Activated effector memory CD4-positive, alpha-beta T cell treated with anti-CD3 and anti-CD28 coated beads, Interleukin-2, amount 50 U/mL, for 16 hours (primary cell): ENCODE measurements at places on chromosomes 6 and 20.

DNA sequence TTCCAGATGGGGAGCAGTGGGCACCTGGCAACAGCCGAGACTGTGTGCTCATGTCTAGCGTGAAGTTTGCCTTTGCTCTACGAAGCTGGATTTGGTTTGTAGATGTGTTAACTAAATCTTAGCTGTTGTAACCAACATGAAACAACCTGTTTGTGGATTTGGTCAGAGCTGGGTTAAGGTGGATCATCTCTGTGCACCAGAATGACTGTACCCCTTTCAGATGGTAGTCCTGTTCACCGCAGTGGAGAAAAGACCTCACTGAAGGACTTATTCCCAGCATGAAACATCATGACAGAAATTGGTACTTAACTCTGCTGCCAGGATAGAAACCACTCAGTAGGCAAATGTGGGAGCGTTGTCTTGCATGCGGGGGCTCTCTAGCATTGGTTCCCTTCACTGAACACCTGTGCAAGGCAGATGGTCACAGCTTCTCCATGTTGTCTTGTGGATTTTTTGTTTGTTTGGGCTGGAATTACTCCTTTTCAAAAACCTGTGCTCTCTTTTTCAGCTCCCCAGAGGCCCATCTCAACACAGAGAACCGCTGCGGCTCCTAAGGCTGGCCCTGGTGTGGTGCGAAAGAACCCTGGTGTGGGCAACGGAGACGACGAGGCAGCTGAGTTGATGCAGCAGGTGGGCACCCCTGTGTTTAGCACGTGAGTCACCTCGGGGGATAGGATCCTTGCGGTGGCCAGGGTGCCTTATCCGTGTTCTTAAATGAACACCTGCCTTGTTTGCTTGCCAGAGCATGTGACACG lies 19.3 kb upstream of the EFCAB8 start:
- DNase-seq, result no peak

GRCh38 chr6:168415098-168415992 lies 25.6 kb upstream of the SMOC2 start:
- no peak for DNase-seq

- no peak for DNase-seq
Observed at GRCh38 chr6:30787954-30788353, 43.6 kb upstream of the IER3 start.

- DNase-seq, result no peak
Observed at GRCh38 chr20:55745840-55746239, 259.5 kb downstream of the CBLN4 start.

- DNase-seq, result no peak
Observed at GRCh38 chr6:168601111-168601510, 160.1 kb downstream of the SMOC2 start.

GRCh38 chr6:2978923-2979322 lies 7.6 kb upstream of the SERPINB6 start:
- DNase-seq, result no peak

DNA sequence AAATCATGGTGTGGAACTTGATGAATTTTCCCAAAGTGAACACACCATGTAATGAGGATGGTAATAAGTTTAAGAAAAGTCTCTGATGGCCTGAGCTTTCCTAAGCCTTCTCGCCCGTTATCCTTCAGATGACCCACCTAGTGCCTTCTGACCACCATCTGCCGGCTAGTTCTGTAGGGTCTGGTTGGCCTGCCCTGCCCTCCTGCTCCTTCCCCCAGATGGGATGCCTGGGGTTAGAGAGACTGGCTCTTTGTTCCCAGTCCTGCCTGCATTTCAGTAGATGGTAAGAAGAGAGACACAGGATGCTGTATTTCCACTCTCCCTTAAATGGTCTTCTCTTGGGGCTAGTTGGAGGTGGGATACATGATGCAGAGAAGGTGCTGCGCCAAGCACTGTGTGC lies 43.0 kb downstream of the TIAM2 start:
- DNase-seq, result no peak

GRCh38 chr6:4164456-4164855 lies 29.1 kb upstream of the ECI2 start:
- DNase-seq, result no peak

GRCh38 chr6:168598251-168599117 lies 157.5 kb downstream of the SMOC2 start:
- no peak for DNase-seq

DNA sequence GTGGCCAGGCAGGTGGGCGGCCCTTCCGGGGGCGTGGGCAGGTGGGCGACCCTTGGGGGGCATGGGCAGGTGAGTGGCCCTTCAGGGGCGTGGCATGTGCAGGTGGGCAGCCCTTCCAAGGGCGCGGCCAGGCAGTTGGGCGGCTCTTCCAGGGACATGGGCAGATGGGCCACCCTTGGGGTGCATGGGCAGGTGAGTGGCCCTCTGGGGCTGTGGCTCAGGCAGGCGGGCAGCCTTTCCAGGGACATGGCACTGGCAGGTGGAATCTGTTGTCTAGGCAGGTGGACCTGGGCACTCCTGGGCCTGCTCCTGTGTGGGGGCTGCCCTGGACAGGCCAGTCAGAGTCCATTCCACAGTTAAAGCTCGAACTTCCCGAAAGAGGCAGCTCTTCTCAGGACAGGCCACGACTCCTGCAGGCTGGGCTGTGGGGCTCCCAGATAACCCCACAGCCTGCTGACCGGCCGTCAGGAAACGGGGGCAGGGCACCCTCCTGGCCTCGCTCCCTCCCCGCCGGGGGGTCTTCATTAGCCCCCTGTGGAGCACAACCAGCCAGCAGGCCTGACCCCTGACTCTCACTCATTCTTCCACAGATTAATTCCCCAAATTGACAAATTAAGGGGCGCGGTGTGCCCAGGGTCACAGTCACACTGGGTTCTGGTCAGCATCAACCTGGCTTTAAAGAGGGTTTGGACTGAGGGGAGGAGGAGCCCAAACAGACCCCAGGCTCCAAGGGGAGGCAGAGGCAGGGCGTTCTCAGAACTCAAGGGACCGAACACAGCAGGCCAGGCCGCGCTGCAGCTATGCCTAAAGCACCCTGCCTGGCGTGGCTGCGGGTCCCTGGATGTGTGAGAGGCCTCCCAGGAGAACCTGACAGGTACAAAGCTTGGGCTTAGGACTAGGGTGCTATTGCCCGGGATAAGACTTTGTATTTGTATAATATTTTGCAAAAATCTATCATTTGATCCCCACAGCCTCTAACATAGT lies 130.0 kb downstream of the DLL1 start:
- no peak for DNase-seq

GRCh38 chr6:143528164-143528811 lies 16.8 kb upstream of the FUCA2 start:
- DNase-seq, result no peak

DNA sequence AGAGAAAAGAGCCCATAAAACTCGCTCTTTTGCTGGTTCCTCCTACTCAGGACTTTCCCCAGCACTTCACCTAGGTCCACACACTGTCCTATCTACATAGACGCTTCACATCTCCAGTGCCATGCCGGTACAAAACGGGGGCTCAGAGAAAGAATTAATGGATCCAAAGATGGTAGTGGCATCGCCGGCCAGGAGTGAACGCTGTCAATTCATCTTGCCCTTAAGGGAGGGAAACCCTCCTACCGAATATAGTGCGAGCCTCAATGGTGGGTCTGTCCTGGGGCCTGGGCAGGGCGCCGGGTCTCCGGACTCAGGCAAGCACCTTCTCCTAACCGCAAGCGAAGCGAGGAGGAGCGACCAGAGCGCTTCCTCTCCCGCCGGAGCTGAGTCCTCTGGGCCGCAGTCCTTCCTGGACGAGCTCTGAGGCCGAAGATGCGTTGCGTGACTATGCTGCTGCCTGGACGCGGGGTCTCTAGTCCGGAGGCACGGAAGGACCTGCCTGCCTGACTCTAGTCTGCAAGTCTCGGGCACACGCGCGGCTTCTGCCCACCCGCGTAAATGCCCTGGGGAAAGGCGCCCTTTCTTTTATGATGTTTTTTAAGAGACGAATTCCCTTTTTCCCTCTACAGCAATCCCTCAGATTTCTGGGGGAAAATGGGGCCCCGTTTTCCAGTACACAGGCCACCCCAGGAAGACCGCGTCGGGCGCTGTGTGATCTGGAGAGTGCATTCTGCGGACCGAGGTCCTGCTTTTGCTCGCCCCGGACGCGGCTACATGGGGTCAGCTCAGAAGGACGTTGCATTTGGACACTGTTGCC lies 100.1 kb upstream of the PRDM1 start:
- no peak for DNase-seq

GRCh38 chr6:94597487-94597886 lies 979.8 kb upstream of the MANEA start:
- DNase-seq, result no peak

- DNase-seq, result no peak
Observed at GRCh38 chr20:22381812-22382416, 202.5 kb downstream of the FOXA2 start.

- no peak for DNase-seq
Observed at GRCh38 chr6:83470001-83470400, 39.1 kb upstream of the ME1 start.

DNA sequence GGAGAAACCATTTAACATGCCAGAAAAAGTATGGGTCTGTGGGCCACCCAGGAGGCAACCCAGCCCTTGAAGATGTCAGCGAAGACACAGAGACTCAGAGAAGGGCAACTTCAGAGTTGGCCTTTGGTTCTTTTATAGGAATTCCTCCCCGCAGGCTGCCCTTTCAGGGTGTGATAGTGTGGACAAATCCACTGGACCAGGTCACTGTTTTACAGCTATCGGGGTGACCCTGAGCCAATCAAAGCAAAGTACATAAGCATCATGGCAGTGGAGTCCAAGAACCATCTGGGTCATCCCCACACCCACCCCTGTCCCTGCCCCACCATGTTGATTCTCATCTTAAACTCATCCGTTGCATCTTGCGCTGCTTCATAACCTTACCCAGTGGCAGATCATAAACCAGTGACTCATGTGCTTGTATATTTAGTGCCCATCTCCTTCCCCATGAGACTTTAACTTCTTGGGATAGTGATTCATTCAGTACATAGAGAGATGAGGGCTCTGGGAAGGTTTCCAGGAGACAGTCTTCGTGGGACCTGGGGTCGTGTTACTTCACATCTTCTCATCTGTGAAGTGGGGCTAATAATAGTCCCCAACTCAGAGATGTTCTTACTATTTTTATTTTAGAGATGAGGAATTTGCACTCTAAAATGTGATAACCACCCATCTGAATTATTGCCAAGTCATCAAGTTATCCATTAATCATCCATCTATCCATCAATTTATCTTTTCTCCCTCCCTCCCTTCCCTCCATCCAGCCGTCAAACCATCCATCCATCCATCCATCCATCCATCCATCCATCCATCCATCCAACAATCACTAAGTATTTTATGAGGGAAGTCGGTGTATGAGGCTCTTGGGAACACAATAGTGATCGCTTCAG lies 51.0 kb downstream of the EDN3 start:
- DNase-seq, result no peak

GRCh38 chr20:53813636-53814035 lies 220.0 kb upstream of the ZNF217 start:
- no peak for DNase-seq

DNA sequence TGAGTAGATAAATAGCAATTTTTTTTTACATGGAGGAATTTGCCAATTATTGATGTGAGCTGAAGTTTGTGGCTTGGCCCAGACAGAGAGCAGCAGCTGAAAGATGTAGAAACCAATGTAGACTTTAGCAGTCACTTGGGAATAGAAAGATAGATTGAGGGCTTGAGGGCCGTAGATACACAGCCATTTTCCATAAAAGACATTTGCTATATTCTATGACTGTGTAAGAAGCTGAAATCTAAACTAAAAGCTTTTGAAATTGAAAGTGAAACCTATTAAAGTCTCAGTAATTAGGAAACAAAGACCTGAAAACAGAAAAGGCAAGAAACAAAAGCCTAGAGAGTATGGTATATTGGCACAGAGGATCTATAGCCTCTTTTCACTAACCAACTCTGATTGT lies 332.7 kb downstream of the CENPW start:
- no peak for DNase-seq

DNA sequence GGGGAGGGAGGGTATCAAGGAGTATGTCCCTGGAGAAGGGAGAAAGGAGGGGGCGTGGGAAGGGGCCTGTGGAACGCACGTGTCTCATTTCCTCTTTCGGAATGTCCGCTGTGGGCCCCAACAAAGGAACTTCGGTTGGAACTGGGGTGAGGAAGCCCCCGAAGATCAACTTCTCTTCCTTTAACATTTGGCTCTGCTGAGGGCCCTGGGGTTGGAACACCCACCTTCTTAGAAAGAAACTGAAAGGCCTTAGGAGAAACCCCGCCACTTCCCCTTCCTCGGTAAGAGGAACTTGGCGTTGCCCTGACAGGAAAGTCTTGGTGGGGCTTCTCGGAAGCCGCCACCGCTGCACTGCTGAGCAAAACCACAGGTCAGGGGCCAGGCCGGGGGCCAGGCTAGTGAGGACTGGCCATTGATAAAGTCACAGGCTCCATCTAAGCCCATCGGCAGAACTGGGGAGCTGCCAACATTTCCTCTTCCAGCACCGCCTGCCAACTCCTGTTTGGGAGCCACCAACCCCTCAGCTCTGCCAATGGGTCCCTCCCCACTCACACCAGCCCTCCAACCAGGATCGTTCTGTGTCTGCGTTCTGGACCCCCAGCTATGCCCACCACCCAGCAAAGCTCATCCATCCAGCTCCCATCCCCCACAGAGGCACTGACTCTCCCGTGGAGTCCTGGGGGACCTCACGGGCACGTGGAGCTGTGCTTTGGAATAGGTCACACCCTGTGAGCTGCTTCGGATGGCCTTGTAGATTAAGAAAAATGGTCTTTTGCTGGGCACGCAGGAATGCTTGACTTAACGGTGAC lies 44.8 kb downstream of the FGD2 start:
- DNase-seq, result peak; percentile 84

- DNase-seq, result no peak
Observed at GRCh38 chr6:101783287-101783686, 389.8 kb downstream of the GRIK2 start.

DNA sequence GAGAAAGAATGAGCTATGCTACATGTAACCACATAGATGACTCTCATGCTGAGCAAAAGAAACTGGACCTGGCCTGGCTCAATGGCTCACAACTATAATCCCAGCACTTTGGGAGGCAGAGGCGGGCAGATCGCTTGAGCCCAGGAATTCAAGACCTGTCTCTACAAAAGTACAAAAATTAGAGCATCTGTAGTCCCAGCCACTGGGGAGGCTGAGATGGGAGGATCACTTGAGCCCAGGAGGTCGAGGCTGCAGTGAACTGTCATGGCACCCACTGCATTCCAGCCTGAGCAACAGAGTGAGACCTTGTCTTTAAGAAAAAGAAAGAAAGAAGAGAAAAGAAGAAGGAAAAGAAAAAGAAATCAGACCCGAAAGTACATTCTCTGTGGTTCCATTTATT lies 41.7 kb downstream of the NCR2 start:
- DNase-seq, result no peak

DNA sequence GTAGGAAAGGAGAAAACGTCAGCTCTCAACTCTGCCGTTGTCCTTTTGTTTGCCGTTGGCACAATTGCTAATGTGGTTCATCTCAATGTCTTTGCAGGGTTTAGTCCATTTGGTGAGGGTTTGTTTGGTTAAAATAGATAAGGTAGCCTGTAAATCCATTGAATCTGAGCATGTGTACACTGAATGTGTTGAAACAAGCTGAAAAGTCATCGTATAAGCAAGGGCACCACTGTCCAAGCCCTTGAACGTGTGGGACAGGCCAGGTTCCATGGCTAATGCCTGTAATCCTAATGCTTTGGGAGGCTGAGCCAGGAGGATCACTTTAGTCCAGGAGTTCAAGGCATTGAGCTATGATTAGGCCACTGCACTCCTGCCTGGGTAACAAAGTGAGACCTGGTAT lies 224.7 kb upstream of the PLCB4 start:
- DNase-seq, result no peak

- no peak for DNase-seq
Observed at GRCh38 chr6:89482126-89482525, 49.2 kb downstream of the ANKRD6 start.

GRCh38 chr6:142726616-142727015 lies 218.4 kb downstream of the HIVEP2 start:
- DNase-seq, result no peak
